H9 (cell line): ENCODE measurements at places on chromosomes 6 and 20. TPM values are rescaled to one million over a fixed set of nuclear protein-coding genes. Genes with fewer than 3 reads are reported as not detected.

GRCh38 chr6:54698974-54699373, 147.6 kb upstream of the FAM83B start:
- H3K27ac ChIP-seq = no peak overlapping the region
- no peaks in the 10 kb centered on the region for H3K27me3 ChIP-seq
- no peaks in the 10 kb centered on the region for H3K36me3 ChIP-seq

DNA sequence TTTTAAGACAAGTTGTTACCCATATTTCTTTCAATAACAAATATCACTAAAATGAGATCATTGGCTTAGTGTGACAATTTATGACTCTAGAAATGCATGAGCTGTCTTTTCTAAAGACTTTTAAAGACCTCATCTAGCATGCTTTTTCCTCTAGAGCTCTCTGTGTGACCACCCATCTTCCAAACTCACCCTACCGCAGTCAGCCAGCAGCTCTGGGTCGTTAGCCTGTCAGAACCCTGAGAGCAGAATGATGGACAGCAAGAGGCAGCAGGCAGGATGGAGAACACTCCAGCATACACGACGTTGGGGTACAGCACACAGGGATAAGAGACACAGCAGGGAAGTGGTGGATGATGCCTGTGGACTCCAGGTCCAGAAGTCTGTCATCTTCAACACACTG, 45.1 kb upstream of the TBX18 start:
- no peak overlapping the region for H3K27ac ChIP-seq
- H3K4me1 ChIP-seq = no peaks in the 10 kb centered on the region
- DNase-seq = no peak
- no peak overlapping the region for H3K4me3 ChIP-seq
- H3K27me3 ChIP-seq = no peaks in the 10 kb centered on the region
- H3K36me3 ChIP-seq = no peaks in the 10 kb centered on the region

- H3K4me3 ChIP-seq = no peak overlapping the region
- no peaks in the 10 kb centered on the region for H3K36me3 ChIP-seq
- H3K4me1 ChIP-seq = no peaks in the 10 kb centered on the region
- H3K27me3 ChIP-seq = no peaks in the 10 kb centered on the region
- H3K27ac ChIP-seq = no peak overlapping the region
- no peak for DNase-seq
These were observed 25.0 kb downstream of the ANGPT4 start for GRCh38 chr20:891058-891705.

- no peak for DNase-seq
- no peaks in the 10 kb centered on the region for H3K4me1 ChIP-seq
- no peaks in the 10 kb centered on the region for H3K27me3 ChIP-seq
- peaks cover 4% of the 10 kb centered on the region; the same call in 1 of the 3 replicates for H3K36me3 ChIP-seq
- no peak overlapping the region for H3K27ac ChIP-seq
- no peak overlapping the region for H3K4me3 ChIP-seq
These were observed 342.5 kb upstream of the JARID2 start for GRCh38 chr6:14903176-14904038.

DNA sequence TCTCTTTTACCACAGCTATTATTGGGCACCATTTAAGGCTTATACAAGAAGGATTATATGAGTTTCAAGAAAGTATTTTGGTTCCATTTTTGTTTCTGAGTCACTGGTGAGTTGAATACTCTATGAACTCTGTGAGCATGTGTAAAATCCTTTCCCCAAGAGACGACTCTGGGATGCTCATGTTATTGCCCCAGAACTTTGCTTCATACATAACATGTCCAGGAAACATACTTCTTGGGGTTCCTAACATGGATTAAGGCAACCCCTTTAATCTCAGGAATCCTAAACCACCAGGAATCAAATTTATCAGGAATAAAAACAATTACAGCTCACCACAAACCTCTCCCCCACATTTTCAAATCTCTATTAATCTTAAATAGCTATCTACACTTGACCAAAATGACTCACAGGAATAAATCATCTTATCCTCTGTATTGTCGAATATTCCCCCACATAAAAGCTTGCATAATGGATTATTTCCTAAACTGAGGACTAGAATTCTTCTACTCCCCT, 117.5 kb upstream of the COL21A1 start:
- H3K36me3 ChIP-seq = no peaks in the 10 kb centered on the region
- no peak overlapping the region for H3K27ac ChIP-seq
- DNase-seq = no peak

DNA sequence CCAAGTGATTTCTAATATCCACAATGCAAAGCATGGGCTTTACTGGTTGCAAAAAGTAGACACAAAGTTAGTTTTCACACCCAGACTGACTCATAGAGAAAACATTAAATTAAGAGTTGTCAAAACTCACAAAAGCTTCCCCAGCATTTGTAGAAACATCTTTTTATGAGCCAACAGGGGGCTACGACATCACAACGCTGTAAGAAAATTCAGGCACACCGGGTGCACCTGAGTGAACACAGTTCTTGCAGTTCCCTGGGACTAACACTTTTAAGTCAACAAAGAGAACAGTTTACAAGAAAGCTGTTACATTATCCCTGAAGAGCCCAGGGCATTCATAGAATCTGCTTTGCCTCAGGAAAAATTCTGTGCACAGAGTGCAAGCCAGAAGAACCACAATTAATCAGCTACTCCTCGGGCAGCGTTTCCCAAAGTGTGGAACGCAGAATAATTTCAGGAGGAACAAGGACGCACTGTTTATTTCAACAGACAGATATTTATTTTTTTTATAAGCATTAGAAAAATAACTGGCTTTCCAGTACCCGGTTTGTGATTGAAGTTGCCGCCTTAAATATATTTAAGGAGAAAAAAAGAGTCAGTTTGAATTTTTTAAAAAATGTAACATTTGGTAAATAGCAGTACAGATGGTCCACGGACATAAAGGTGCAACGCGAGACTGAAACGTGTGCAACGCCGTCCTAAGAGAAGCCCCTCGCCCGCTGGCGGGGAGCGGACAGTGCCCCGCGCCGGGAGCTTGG, 1.2 kb downstream of the NCOA5 start:
- no peaks in the 10 kb centered on the region for H3K4me1 ChIP-seq
- H3K27me3 ChIP-seq = no peaks in the 10 kb centered on the region
- H3K36me3 ChIP-seq = no peaks in the 10 kb centered on the region
- no peak overlapping the region for H3K27ac ChIP-seq

DNA sequence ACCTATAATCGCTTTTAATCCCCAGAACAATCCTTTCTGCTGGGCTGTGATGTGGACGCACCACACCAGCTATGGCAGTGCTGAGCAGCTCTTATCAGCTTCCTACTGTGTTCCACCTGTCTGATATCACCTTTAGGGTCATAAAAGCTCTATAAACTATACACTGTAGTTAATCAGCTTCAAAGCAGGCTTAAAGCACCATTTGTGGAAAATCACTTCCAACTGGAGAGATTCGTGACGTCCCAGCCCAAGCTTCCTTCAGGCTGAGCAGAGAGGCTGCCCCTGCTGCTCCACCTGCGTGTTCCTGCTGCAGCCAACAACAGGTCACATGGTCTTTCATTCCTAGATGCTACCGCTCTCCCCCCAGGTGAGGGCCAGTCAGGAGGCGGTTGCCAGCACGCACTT, 156.5 kb downstream of the SMOC2 start:
- H3K4me1 ChIP-seq = no peaks in the 10 kb centered on the region
- no peak overlapping the region for H3K4me3 ChIP-seq
- H3K36me3 ChIP-seq = no peaks in the 10 kb centered on the region
- no peak overlapping the region for H3K27ac ChIP-seq
- H3K27me3 ChIP-seq = no peaks in the 10 kb centered on the region
- DNase-seq = no peak

- H3K36me3 ChIP-seq = no peaks in the 10 kb centered on the region
- no peak overlapping the region for H3K4me3 ChIP-seq
These were observed 12.0 kb upstream of the HFE start for GRCh38 chr6:26075063-26075717.

DNA sequence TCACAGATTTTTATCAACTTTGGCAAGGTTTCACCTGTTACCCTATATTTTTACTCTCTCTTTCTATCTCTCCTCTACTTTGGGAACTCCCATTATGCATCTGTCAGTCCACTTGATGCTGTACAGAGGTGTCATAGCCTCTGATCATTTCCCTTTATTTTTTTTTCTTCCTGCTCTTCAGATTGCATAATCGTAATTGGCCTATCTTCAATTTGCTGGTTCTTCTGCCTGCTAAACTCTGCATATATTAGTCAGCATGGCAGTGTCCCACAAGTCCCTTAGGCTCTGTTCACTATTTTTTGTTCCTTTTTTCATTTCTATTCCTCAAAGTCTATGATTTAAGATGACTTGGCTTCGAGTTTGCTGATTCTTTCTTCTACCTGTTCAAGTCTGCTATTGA, 44.7 kb upstream of the MICB start:
- H3K27ac ChIP-seq = no peak overlapping the region
- no peaks in the 10 kb centered on the region for H3K4me1 ChIP-seq
- no peaks in the 10 kb centered on the region for H3K27me3 ChIP-seq

GRCh38 chr20:51639206-51639832, 96.8 kb upstream of the NFATC2 start:
- no peak overlapping the region for H3K4me3 ChIP-seq
- DNase-seq = peak; percentile 81
- no peaks in the 10 kb centered on the region for H3K4me1 ChIP-seq
- no peaks in the 10 kb centered on the region; the same call in 1 of the 2 replicates for H3K36me3 ChIP-seq
- H3K27me3 ChIP-seq = no peaks in the 10 kb centered on the region

- H3K27ac ChIP-seq = no peak overlapping the region
- no peaks in the 10 kb centered on the region for H3K36me3 ChIP-seq
- H3K4me1 ChIP-seq = no peaks in the 10 kb centered on the region
- no peaks in the 10 kb centered on the region for H3K27me3 ChIP-seq
- H3K4me3 ChIP-seq = no peak overlapping the region
- no peak for DNase-seq
These were observed 208.0 kb upstream of the SASH1 start for GRCh38 chr6:148134592-148134991.

DNA sequence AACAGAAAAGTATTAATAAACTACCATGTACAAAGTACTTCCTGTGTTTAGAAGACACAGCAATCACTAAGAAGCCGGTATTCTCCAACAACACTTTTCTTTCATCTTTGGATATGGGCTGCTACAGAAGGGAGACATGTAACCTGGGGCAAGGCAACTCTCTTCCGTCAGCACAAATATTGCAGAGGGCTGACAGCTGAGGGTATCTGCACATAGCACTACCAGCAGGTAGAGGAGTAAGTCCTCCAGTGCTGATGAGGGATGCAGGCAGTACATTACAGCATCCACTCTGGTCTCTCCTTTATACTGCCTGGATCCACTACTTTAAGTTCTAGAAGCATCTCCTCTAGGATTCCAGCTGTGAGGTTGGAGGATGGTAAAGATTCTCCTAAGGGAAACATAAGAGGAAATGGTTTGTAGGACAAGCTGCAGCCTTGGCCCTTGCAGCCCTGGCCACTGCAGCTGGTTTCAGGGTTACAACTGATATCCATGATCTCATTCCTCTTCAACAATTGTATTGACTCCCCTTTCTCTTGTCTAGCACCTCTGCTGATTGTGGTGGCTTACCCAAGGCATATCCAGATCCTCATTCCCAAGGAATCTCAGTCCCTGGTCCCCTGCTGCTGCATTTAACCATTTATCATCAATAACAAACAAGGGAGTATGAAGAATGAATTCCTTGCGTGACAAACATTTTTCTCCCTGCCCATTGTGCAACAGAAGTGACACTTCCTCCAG, 110.7 kb upstream of the ADGRF1 start:
- no peak overlapping the region for H3K4me3 ChIP-seq
- peaks cover 6% of the 10 kb centered on the region; the same call in 1 of the 2 replicates for H3K4me1 ChIP-seq
- DNase-seq = no peak

GRCh38 chr6:134343066-134343465, 25.2 kb upstream of the SGK1 start:
- no peaks in the 10 kb centered on the region for H3K27me3 ChIP-seq
- no peak overlapping the region for H3K4me3 ChIP-seq
- no peaks in the 10 kb centered on the region for H3K36me3 ChIP-seq
- no peaks in the 10 kb centered on the region for H3K4me1 ChIP-seq

DNA sequence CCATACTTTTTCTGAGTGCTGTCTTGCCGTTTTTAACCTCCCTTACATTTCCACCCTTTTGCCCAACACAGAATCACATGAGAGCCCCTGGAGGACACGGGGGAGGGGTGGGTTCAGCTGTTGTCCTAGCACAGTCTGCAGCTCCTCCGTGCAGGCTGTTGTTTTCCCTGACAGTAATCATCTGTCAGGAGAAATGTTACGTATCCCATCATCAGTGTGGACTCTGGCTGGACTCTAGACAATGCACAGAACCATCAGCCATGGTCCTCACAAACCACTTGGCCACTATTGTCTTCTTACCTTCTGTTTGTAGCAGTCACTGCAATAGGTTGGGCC, 92.1 kb downstream of the RIN2 start:
- no peaks in the 10 kb centered on the region for H3K36me3 ChIP-seq
- no peak overlapping the region for H3K27ac ChIP-seq
- H3K4me1 ChIP-seq = peaks cover 4% of the 10 kb centered on the region; the same call in 1 of the 2 replicates
- no peaks in the 10 kb centered on the region for H3K27me3 ChIP-seq
- no peak for DNase-seq
- H3K4me3 ChIP-seq = no peak overlapping the region

DNA sequence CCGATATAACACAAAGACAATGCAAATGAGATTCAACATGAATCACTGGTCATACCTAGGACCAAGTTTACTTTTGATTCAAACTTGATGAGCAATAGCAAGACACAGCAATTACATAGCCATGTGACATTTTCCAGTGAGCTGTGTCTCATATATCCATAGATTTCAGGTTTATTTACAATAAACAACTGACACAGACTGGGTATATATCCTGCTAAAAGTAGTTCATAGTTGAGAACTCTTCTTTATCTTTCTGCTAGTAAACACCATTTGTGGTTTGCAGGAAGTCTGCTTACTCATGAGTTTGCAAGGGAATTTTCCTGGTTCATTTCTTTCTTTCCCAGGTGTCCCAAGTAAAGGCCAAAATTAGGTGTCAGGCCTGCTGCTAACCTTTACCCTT, 343.4 kb downstream of the KIF16B start:
- H3K4me3 ChIP-seq = no peak overlapping the region
- H3K36me3 ChIP-seq = peaks cover 3% of the 10 kb centered on the region
- no peaks in the 10 kb centered on the region for H3K4me1 ChIP-seq
- DNase-seq = no peak
- H3K27me3 ChIP-seq = no peaks in the 10 kb centered on the region

DNA sequence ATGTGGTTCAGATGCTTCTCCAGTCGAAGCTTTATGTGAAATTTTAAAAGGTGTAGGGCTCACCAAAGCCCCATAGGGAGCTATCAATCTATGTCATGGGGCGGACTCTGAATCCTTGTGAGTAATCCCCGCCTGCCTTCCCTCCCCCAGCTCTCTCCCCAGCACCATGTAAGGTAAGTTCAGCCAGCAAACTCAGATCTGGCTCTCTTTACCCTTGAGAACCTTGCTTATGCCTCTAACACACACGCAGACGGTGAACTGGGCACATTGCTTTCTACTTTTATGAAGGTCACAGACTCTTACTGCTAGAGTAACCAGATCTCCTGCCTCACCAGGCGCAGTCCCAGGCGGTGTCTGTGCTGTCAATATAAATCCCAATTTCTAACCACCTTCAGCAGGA, 82.6 kb upstream of the CNKSR3 start:
- peak; percentile 36 for DNase-seq
- no peaks in the 10 kb centered on the region for H3K27me3 ChIP-seq
- no peaks in the 10 kb centered on the region for H3K36me3 ChIP-seq
- H3K4me3 ChIP-seq = no peak overlapping the region

- no peaks in the 10 kb centered on the region for H3K36me3 ChIP-seq
- no peaks in the 10 kb centered on the region; the same call in 1 of the 2 replicates for H3K27me3 ChIP-seq
- no peak overlapping the region for H3K27ac ChIP-seq
These were observed 62.4 kb downstream of the MDGA1 start for GRCh38 chr6:37635319-37635718.

- no peak overlapping the region for H3K27ac ChIP-seq
- DNase-seq = no peak
- H3K27me3 ChIP-seq = no peaks in the 10 kb centered on the region
- H3K36me3 ChIP-seq = no peaks in the 10 kb centered on the region
- H3K4me3 ChIP-seq = no peak overlapping the region
These were observed 12.2 kb upstream of the RSPH3 start for GRCh38 chr6:159012201-159012600.

ARID1B gene
- 86.2 and 88.2 TPM in 2 replicates for total RNA-seq

TCEA2 gene
- 48.1 and 51.7 TPM in 2 replicates for total RNA-seq

NT5E gene
- total RNA-seq = 0.33 and 0.52 TPM in 2 replicates

IDH3B gene
- 114 and 122 TPM in 2 replicates for total RNA-seq
